ENCODE measurements at places on chromosomes 2 and 18. TPM values are rescaled to one million over a fixed set of nuclear protein-coding genes. Genes with fewer than 3 reads are reported as not detected.

DNA sequence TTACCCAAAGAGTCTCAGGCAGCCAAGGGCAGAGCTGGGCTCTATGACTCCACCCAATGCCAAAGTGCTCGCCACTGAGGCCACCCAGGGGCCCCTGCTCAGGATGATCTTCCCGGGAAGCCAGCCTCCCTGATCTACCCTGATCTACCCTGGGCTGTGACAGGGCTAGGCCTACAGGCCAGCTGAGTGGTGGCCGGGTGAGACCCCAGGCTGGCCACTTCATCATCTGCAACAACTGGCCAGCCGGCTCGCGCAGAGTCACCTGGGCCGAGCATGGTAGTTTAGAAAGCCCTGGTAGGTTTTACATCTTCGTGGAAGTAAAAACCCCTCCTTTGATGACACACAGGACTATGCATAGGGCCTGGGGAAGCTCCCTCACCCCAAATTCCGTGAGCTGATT, 276.3 kb downstream of the NDUFA10 start:
- DNase-seq, result no peak

DNA sequence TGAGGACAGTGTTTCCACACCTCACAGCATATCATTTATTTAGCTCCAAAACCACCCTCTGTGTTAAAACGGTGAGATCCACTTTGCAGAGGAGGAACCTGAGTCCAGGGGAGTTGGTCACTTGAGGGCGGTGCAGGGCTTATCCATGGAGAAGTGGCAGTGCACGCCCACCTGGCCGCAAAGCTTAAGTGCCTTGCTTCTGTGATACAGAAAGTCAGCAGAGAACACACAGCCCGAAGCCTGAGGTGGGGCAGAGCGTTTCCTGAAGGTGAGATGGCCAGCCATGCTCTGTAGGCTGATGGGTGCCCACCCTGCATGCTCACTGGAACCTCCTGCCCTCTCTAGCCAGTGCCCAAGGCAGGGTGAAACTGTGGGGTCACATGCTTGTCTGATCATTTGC, 87.3 kb downstream of the SH3RF3 start:
- DNase-seq, result no peak

DNA sequence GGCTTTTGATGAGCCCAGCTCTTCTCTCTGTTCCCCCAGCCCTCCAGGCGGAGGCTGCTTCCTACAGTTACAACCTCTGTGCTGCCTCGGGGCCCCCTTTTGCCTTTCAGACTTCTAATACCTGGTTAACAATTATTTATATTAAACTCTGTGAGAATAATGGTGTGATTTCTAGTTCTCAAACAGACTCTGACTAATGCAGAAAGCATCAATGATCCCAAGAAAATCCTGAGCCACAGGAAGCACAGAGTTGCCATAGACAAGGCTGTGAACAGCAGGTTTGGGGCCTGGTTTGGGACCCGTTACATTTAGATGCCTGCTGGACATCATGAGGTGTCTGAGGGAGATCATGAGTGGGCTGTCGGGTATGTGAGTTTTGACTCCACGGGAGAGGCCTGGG, 37.4 kb upstream of the MYO3B start:
- DNase-seq, result no peak

- DNase-seq, result no peak
Observed at GRCh38 chr2:178258916-178259315, 64.6 kb downstream of the OSBPL6 start.

GRCh38 chr2:4673025-4673489, 969.7 kb downstream of the DCDC2C start:
- DNase-seq, result no peak

DNA sequence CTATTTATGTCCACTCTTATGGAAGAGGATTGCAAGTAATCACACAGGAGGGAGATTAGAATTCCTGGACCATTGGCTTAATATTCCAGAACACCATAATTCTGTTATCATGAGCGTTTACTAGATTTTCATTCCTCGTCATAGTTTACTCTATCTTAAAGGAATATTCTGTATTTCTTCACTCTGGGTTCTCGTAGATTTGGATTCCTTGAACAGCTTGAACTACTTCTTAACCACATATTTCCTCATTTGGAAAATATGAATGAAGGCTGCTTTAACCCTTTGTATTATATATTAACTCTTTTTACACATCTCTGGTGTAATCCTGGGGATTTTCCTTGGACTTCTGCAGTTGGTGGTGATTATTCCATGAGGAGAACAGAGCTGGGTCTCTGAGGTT, 46.3 kb upstream of the CCBE1 start:
- DNase-seq, result no peak

- no peak for DNase-seq
Observed at GRCh38 chr2:219871351-219871750, 243.9 kb downstream of the SLC4A3 start.

DNA sequence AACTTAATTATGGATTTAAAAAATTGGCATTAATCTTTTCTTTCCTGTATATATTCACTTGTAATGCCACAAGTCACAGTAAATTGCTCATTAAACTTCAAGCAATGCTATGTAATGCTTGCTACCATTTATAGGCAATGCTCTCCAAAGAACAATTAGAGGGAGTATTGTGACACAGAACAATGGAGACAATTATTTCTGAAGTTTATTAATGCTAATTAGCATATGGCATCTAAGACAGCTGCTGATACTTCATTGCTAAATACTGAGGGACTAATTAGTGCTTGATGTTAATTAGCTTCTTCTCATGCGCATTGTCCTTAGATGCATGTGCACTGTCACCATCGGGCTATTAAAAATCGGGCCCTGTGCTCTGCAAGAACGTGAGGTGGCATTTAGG, 1012.8 kb downstream of the SOCS6 start:
- no peak for DNase-seq

- DNase-seq, result no peak
Observed at GRCh38 chr2:103879101-103879500, 974.8 kb upstream of the POU3F3 start.

BMP10 gene
- not detected for total RNA-seq

MRPS9 gene
- total RNA-seq, result 16.1 TPM

MERTK gene
- 3.4 TPM for total RNA-seq

CPLX4 gene
- total RNA-seq, result not detected

CCDC142 gene
- total RNA-seq, result 12.4 TPM

AMMECR1L gene
- total RNA-seq, result 14.2 TPM

POTEI gene
- not detected for total RNA-seq
